ENCODE measurements at places on chromosomes 13 and 19. TPM values are rescaled to one million over a fixed set of nuclear protein-coding genes. Genes with fewer than 3 reads are reported as not detected.

DNA sequence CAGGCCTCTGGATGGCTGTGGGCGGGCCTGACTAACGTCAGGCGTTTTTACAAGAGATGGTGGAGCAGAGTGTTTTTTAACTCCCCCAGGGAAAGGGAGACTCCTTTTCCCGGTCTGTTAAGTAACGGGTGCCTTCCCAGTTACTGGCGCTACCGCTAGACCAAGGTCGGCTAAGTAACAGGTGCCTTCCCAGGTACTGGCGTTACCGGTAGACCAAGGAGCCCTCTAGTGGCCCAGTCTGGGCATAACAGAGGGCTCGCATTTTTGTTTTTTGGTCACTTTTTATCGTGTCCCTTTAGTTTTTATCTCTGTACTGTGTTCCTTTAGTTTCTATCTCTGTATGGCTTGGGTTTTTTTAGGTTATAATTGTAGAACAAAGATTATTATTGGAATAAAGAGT is 10.0 kb downstream of the ZNF383 start:
- peak; percentile 28 for DNase-seq
- no peaks in the 10 kb centered on the region for H3K4me1 ChIP-seq
- H3K27ac ChIP-seq: no peak overlapping the region
- H3K4me3 ChIP-seq: no peak overlapping the region

GRCh38 chr19:1279782-1280341 is 4.5 kb downstream of the FAM174C start:
- no peak overlapping the region for H3K4me3 ChIP-seq
- no peak overlapping the region for H3K27ac ChIP-seq
- peak; percentile 82 for DNase-seq
- H3K36me3 ChIP-seq: no peaks in the 10 kb centered on the region
- peaks cover 12% of the 10 kb centered on the region for H3K27me3 ChIP-seq
- H3K4me1 ChIP-seq: no peaks in the 10 kb centered on the region

GRCh38 chr13:46926916-46927590 is 30.2 kb upstream of the HTR2A start:
- DNase-seq: peak; percentile 75
- peak overlapping the region; percentile 42 for H3K4me3 ChIP-seq
- H3K27ac ChIP-seq: peak overlapping the region; percentile 71
- H3K4me1 ChIP-seq: peaks cover 27% of the 10 kb centered on the region
- H3K36me3 ChIP-seq: no peaks in the 10 kb centered on the region
- no peaks in the 10 kb centered on the region for H3K27me3 ChIP-seq

DNA sequence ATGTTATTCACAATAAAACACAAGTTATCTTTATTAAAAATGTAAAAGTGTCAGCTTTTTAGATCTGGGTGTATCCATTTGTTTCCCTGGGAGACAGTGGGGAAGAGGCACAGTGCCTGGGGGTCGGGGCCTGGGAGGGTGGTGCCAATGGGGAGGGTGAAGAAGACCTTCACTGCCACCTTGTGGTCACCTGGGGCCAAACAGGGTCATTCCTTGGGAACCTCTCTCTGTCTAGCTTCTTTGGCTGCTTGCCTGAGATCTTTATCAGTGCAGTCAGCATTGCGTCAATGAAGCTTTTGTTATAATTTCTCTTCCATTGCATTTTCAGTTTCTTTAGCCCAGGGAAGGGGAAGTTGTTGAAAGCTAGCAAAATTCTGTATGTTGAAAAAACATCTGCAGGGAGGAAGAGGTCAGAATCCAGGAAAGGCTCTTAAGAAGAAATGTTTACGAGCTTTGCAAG is 39.1 kb downstream of the PCDH8 start:
- H3K4me3 ChIP-seq: no peak overlapping the region
- H3K36me3 ChIP-seq: no peaks in the 10 kb centered on the region
- DNase-seq: peak; percentile 67
- no peaks in the 10 kb centered on the region for H3K4me1 ChIP-seq

DNA sequence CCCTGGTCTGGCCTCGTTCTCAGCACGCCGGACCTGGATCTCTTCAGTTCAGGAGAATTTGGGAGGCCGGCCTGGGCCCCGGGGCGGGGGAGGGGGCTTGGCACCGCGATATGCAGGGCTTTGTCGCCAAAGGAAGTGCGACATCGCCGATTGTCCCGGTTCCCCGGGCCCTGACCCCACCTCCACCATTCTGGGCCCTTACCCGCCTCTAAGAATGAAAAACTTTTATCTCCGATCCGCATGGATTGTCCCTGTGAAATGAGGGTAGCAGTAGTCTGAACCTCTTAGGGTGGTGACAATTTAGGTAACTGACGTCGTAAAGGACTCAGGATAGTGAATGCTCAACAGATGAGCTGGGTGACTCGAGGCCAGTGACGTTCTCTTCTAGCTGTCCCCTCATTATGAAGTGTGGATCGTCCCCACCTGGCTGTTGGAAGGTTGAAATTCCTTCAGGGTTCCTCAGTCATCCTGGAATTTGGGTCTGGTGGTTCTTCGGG is 650 bp downstream of the DDA1 start:
- peak overlapping the region; percentile 97 for H3K4me3 ChIP-seq
- peaks cover 31% of the 10 kb centered on the region for H3K4me1 ChIP-seq
- no peaks in the 10 kb centered on the region for H3K36me3 ChIP-seq
- H3K27me3 ChIP-seq: no peaks in the 10 kb centered on the region
- peak overlapping the region; percentile 36 for H3K27ac ChIP-seq
- peak; percentile 38 for DNase-seq

- H3K4me1 ChIP-seq: no peaks in the 10 kb centered on the region
- H3K27ac ChIP-seq: no peak overlapping the region
- H3K36me3 ChIP-seq: no peaks in the 10 kb centered on the region
- DNase-seq: no peak
- peaks cover 80% of the 10 kb centered on the region for H3K27me3 ChIP-seq
Observed at GRCh38 chr13:109706015-109706715, 80.2 kb downstream of the IRS2 start.

- H3K36me3 ChIP-seq: peaks cover 27% of the 10 kb centered on the region
- no peak overlapping the region for H3K4me3 ChIP-seq
- no peaks in the 10 kb centered on the region for H3K27me3 ChIP-seq
Observed at GRCh38 chr13:41325752-41326151, 14.7 kb downstream of the NAA16 start.

GRCh38 chr13:30985637-30986205 is 53.3 kb downstream of the TEX26 start:
- peak; percentile 58 for DNase-seq
- H3K36me3 ChIP-seq: no peaks in the 10 kb centered on the region
- peaks cover 10% of the 10 kb centered on the region for H3K4me1 ChIP-seq
- no peak overlapping the region for H3K4me3 ChIP-seq
- H3K27me3 ChIP-seq: no peaks in the 10 kb centered on the region
- H3K27ac ChIP-seq: no peak overlapping the region

DNA sequence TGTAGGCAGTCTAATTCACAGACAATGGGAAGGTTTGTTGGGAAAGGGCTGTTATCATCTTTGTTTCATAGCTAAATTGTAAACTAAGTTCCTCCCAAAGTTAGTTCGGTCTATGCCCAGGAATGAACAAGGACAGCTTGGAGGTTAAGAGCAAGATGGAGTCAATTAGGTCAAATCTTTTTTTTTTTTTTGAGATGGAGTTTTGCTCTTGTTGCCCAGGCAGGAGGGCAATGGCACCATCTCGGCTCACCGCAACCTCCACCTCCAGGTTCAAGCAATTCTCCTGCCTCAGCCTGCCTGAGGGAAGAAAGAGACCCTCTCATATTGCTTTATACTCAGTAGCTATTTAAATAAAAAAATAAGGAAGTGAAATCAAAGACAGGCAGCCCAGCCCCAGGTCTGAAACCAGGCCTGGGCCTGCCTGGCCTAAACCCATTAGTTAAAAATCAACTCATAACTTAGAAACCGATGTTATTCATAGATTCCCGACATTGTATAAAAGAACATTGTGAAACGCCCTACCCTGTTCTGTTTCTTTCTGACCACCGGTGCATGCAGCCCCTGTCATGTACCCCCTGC is 297.4 kb upstream of the SGCG start:
- H3K4me1 ChIP-seq: no peaks in the 10 kb centered on the region
- no peaks in the 10 kb centered on the region for H3K36me3 ChIP-seq
- H3K27ac ChIP-seq: no peak overlapping the region
- no peak overlapping the region for H3K4me3 ChIP-seq

GRCh38 chr13:28136916-28137315 is 1.4 kb upstream of the PAN3 start:
- H3K4me1 ChIP-seq: peaks cover 19% of the 10 kb centered on the region
- H3K4me3 ChIP-seq: peak overlapping the region; percentile 87
- H3K27ac ChIP-seq: no peak overlapping the region
- peak; percentile 9 for DNase-seq

- peak within 1 kb of the TSS; percentile 92 for H3K4me3 ChIP-seq
- no peaks in the 10 kb centered on the region for H3K36me3 ChIP-seq
- peaks cover 28% of the 10 kb centered on the region for H3K4me1 ChIP-seq
- DNase-seq: peak; percentile 98
Observed at GRCh38 chr19:39845933-39846677, at the start of gene FBL. Gene FBL, minus strand, starts transcription at chr19:39846379. Its CDS starts 79 bp downstream, at chr19:39846300.

- H3K4me3 ChIP-seq: peak overlapping the region; percentile 76
- no peaks in the 10 kb centered on the region for H3K36me3 ChIP-seq
- no peak overlapping the region for H3K27ac ChIP-seq
- H3K4me1 ChIP-seq: peaks cover 14% of the 10 kb centered on the region
Observed at GRCh38 chr19:30227661-30228112, 144.5 kb upstream of the ZNF536 start.

DNA sequence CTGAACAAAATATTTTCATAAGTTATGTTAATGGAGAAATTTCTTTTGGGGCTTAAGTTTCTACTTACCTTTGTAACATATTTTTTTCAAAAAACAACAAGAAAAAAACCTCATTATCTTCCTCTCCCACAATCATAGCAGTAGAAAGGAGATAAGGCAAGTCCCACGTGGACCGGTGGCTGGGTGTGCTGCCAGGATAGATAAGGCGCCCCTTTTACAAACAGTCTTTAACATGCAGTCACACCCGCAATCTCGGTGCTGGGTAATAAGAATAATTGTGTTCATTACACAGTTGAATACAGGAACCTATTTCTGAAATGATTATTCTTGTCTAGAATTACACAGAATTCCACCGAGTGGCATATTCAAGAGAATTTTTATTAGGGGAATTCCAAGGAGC is 1202.3 kb downstream of the UQCRFS1 start:
- no peak for DNase-seq
- no peaks in the 10 kb centered on the region for H3K27me3 ChIP-seq
- no peaks in the 10 kb centered on the region for H3K36me3 ChIP-seq
- H3K27ac ChIP-seq: no peak overlapping the region

DNA sequence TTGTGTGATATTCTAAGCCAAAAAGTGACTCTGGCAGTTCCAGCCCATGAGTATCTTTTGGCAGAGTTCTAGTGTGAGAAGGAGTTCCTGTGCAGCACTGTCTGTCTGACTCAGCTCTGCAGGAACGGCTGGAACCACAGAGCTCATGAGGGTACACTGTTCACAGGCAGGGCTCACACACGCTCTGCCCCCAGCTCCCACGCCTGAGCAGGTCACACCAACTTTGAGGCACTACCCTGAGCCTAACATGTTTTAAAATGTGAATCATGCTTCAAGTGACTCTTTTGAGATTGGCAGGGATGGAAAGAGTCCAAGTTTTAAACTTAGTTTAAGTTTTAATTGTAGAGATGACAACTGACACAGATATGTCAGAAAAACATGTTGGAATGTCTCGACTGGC is 1203.3 kb downstream of the UQCRFS1 start:
- no peaks in the 10 kb centered on the region for H3K36me3 ChIP-seq
- no peaks in the 10 kb centered on the region for H3K4me1 ChIP-seq
- peak; percentile 56 for DNase-seq
- no peak overlapping the region for H3K4me3 ChIP-seq

- H3K4me3 ChIP-seq: no peak overlapping the region
- no peaks in the 10 kb centered on the region for H3K36me3 ChIP-seq
- no peak overlapping the region for H3K27ac ChIP-seq
- no peak for DNase-seq
- no peaks in the 10 kb centered on the region for H3K27me3 ChIP-seq
Observed at GRCh38 chr13:108433976-108434755, 164.6 kb downstream of the TNFSF13B start.

GRCh38 chr19:53908935-53909415 is at the start of gene CACNG7:
Gene CACNG7, plus strand, starts transcription at chr19:53909278. Its CDS starts 3,554 bp downstream, at chr19:53912832.
- DNase-seq: no peak
- H3K4me1 ChIP-seq: peaks cover 7% of the 10 kb centered on the region
- H3K36me3 ChIP-seq: no peaks in the 10 kb centered on the region
- no peak within 1 kb of the TSS for H3K27ac ChIP-seq
- peak within 1 kb of the TSS; percentile 3 for H3K4me3 ChIP-seq
- H3K27me3 ChIP-seq: peaks cover 60% of the 10 kb centered on the region

NLRP5 gene
- total RNA-seq: not detected

GET3 gene
- total RNA-seq: 110 TPM

KIR2DL4 gene
- not detected for total RNA-seq

Data from GM23248 (cell line).